ENCODE measurements at places on chromosomes 13 and 19.

DNA sequence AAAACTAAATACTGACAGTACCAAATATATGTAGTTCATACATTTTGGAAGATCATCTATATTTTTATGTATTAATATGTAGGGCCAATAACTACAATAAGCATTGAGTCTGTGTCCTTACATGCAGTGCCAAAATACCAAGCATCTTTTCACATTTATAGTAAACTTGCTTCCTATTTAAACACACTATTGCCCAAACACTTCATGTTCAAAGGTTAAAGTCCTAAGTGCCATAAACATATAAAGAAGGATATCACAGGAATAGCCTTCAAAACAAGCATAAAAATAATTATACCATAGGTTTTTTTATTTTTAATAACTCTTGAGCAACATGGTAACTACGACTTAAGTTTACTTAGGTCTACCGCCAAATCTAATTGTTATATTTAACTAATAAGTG, 27.1 kb downstream of the EXOSC8 start:
- ATAC-seq: no peak

GRCh38 chr13:44293374-44293773, 80.2 kb upstream of the SERP2 start:
- no peak for ATAC-seq

DNA sequence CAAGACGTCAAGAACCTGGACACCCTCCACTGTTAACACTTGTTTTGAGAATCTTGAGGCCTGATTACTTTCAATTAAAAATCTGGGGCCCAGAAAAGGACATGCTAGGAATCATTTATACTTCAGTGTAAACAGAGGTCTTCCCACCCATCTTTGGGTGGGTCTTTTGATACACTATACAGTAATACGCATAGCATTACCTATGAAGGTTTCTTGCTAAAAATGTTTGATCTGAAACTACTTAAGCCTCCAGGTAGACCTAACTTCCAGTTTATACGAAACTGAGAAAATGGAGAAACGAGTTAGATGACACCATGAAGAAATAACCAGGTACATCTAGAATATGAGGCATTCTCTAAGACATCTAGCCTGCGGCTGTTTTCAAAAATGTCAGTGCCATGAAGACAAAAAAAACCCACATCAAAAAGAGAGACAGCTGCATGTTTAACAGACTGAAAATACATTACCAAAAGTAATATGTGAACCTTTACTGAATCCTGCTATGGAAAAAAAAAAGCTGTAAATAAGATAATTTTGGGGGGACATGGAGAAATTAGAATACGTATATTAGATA, 36.6 kb downstream of the TGDS start:
- ATAC-seq: peak; percentile 43

DNA sequence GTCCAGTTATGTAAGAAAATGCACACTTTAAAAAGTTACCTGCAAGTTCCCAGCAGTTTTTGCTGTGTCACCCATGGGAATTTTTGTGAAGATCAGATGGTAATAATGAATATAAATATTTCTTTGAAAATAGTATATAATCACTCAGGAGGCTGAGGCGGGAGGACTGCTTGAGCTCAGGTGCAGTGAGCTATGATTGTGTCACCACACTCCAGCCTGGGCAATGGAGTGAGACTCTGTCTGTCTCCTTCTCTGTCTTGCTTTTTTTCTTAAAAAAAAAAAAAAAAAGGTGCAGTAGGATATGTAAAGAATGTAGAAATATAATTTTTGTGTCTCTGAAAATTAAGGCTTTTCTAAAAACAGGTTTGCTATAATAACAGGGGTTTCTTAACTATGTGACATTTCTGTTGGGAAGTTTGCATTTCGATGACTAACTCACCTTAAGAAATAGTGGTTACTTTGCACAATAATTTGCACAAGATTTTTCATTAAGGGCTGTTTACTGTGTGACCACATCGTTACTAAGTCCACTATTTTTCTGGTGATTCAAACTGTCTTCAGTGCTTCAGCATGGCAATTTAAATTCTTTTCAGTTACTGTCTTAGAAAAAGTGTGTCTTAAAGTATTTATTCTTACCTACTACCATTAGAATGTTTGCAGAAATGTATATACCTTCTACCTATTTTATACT, 37.3 kb downstream of the DNAJC3 start:
- ATAC-seq: no peak

DNA sequence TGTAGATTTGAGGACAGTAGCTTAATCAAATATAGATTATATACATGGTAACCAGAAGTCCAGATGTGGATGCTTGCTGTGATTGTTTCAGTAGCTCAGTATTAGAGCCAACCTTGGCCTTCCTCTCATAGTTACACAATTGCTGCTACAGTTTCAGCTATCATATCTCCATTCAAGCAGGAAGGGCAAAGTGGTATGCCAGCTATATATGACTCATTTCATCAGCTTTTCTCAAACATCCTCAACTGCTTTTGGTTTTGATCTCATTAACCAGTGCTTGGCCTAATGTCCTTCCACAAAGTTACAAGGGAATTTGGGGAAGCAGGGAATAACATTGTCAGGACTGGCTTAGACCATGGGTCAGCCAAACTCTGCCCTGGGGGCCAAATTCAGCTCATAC, 73.0 kb upstream of the MAB21L1 start:
- no peak for ATAC-seq

GRCh38 chr19:33464010-33464732, 57.4 kb downstream of the PEPD start:
- no peak for ATAC-seq

GRCh38 chr19:10462557-10462956, 40.6 kb downstream of the KEAP1 start:
- ATAC-seq: no peak

GRCh38 chr19:19101540-19101939, 36.7 kb downstream of the TMEM161A start:
- ATAC-seq: no peak

DNA sequence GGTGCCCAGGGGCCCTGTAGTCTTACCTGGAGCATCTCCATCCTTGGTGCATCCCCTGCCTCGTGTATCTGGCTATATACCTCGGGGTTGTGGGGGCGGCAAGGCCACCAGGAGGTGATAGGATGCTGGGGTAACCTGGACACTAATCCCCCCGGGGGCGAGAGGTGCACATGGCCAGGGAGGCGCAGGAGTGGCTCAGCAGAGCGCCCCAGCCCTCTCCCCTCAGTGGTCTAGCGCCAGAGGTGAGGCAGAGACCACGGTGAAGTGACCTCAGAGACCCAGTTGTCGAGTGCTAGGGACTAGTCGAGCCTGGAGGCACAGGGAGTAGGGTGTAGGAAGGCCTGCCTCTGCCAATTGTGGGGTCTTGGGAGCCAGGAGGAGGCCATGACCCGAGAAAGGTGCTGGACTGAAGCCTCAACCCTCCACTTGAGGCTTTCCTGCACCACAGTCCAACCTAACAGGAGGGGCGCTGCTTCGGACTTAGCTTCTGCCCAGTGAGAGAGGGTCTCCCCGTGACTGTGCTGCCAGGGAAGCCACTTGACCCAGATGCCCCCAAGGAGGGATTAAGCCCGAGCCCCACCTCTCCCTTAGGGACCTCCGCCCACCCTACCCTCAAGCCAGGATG, at the start of gene LHB:
LHB (minus strand) TSS at position 51 of the 625 bp plus-strand sequence; CDS start at position 41, 10 bp downstream.
- no peak for ATAC-seq

DNA sequence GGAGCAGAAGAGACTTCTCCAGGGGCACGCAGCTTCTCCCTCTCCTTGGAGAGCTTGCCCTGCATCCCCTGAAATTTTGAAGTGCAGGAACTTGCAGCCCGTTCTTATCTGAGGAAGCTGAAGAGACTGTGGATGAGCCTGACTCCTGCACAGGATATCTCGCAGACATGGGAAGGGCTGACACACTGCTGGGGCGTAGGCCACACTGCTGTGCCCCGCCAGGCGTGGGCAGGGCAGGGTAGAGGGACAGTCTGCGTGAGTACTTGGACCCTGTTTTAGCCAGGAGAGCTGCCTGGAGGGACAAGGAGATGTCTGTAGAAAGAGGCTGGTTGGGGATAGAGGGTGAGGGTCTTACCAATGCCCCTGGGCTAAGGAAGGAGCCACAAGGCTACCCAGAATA, 353.7 kb upstream of the NBEA start:
- ATAC-seq: no peak

- no peak for ATAC-seq
Measured at GRCh38 chr13:74661851-74662250, 527.6 kb upstream of the KLF12 start.

DNA sequence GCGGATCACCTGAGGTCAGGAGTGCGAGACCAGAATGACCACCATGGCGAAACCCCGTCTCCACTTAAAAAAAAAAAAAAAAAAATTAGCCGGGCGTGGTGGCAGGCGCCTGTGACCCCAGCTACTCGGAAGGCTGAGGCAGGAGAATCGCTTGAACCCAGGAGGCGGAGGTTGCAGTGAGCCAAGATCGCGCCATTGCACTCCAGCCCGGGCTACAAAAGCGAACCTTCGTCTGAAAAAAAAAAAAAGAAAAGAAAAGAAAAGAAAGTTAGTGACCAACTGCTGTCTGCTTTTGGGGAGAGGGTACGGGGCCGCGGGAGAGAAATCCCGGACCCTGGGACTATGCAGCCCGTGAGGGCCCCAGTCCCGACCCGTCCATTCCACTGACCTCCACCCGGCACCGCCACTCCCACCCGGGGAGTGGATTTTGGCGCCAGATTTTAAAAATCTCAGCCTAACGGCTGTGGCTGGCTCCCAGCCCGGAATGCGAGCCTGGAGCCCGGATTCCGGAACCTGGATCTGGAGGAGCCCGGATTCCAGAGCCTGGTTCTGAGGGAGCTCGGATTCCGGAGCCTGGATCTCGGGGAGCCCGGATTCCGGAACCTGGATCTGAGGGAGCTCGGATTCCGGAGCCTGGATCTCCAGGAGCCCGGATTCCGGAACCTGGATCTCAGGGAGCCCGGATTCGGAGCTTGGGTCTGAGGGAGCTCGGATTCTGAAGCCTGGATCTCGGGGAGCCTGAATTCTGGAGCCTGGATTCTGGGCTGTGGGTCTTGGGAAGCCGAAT, 6.1 kb upstream of the LMNB2 start:
- no peak for ATAC-seq

DNA sequence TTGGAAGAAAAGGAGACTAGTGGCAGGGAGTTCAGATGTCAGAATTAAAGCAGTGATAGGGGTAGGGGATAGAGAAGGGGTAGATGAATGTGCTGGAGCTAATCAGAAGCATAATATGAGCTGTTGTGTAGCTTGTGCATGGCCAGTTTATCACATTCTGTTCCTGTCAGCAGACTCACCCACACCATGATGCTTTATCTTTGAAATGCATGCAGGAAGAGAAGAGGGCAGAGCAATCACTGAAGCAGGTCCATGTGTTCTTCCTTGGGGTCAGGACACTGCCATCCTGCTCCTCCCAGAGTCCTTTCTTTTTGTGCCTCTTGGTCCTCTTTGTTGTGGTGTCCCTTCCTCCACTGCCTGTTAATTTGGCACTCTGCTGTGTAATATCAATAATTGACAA, 5.8 kb downstream of the CHAMP1 start:
- ATAC-seq: no peak

- ATAC-seq: no peak
Measured at GRCh38 chr13:43684963-43685725, 101.6 kb downstream of the ENOX1 start.

- ATAC-seq: no peak
Measured at GRCh38 chr19:16373989-16374388, 49.4 kb downstream of the KLF2 start.

DNA sequence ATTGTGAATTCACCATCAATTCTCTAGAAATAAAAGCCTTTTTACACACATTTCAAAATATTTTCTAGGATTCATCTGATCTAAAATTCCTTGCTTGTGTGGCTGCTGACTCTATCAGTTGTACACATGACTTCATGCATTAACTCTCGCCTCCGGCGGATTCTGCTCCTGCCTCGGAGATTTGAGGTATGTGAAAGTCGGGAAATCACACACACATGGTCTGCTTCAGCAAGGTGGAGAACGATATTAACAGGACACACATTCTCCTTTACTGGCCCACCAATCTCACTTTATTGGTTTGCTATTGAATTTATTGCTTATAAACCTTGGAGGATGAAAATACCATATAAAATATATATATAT, 855.7 kb downstream of the SLITRK5 start:
- ATAC-seq: no peak

DNA sequence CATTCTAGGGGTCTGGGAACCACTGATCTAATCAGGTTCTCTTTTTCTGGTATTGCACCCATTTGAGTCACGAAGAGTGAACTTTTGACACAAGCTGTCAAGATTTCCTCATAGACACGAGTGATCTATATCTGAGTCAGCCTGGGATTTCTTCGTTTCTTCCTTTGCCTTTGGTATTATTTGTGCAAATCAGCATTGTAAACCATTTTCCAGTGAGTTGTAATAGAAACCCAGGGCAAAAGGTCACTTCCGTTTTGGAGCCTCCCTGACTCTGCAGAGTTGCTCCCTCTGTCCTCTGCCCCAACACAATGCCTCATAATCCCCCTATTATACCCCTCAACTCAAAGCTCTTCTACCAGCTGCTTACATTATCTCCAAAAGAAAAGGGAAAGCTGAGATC, 615.1 kb downstream of the EFNB2 start:
- no peak for ATAC-seq

DNA sequence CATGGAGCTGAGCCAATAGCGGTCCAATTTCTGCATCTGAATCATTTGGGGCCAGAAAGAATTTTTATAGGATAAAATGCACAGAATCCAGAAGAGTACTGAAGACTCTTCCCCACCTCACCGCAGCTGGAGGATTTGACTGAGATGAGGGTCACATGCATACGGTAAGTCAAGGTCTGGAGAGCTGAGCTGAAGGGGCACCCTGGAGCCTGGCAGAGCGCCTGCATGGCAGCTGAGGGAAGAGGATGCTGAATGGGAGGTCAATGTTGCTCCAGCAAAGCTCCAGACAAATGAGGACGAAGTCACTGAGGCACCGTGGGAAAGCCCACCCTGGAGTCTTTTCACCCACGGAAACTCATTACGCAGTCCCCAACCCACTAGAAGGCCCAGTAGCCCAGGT, 43.4 kb upstream of the ATP12A start:
- no peak for ATAC-seq

DNA sequence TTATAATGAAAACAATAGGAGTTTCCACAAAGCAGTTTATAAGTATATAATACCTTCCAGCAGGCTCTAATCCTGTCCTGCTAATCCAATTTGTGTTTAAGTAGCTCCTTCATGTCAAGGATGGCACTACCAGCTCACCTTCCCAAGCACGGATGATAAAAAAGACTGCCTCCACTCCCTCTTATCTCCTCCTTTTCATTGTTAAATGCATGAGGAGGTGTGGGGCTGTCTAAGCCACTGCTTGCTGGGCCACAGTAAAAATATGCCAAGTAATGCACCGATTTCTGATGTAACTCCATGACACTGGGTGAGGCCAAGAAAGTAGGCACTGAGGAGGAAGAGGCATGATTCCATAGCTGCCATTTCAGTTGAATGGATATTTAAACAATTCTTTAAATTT, 193.1 kb downstream of the ZIC5 start:
- ATAC-seq: no peak

GRCh38 chr19:1028062-1028926, 1.9 kb downstream of the CNN2 start:
- ATAC-seq: peak; percentile 62

- ATAC-seq: no peak
Measured at GRCh38 chr13:100495455-100495854, 93.1 kb downstream of the GGACT start.

- no peak for ATAC-seq
Measured at GRCh38 chr19:1262623-1263123, 6.5 kb upstream of the CIRBP start.
